ENCODE measurements at places on chromosomes 1 and 21.
A peak's percentile ranks its signal among the peaks of the same experiment; 100 is the strongest.

DNA sequence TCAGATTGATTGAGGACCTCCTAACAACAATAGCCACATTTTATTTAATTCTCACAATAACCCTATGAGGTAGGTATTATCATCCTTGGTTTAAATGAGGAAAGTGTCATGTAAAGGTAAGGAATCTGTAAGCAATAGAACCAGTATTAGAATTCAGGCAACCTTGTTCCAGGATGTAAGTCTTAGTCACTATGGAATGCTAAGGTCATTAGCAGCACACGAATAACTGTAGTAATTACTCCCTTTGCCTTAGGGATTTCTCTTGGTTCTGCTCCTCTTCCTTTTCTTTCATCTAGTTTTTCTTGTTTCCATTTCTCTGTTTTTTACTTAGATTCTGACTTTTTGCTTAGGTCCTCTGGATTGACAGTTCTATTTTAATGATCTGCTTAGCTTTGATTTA is 23.1 kb upstream of the ATP6V1G3 start:
- DNase-seq, result no peak

- DNase-seq, result no peak
These were observed 178.5 kb downstream of the ZC3H11B start for GRCh38 chr1:219434285-219434922.

GRCh38 chr1:171433451-171433850 is 51.9 kb upstream of the PRRC2C start:
- no peak for DNase-seq

- DNase-seq, result no peak
These were observed 3.2 kb upstream of the TTLL10 start for GRCh38 chr1:1170215-1171091.

DNA sequence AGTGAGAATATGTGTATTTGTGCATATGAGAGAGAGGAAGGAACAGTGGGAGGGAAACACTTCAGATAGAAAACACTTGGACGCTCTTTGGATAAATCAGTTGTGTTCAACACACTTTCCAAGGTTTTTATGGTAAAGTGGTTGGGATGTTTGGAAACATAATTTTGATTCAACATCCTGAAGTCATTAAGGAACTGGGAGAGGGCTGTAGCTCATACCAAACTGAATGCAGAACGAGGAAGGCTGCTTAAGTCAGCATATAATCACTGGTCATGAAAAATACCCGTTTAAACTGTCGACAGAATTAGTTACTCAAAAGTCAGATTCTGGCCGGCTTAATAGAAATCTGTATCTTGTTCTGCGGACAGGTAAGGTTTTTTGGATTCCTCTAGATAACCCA is 14.9 kb downstream of the LIX1L start:
- no peak for DNase-seq

- DNase-seq, result no peak
These were observed 642.7 kb downstream of the NPHP4 start for GRCh38 chr1:5349526-5349925.

DNA sequence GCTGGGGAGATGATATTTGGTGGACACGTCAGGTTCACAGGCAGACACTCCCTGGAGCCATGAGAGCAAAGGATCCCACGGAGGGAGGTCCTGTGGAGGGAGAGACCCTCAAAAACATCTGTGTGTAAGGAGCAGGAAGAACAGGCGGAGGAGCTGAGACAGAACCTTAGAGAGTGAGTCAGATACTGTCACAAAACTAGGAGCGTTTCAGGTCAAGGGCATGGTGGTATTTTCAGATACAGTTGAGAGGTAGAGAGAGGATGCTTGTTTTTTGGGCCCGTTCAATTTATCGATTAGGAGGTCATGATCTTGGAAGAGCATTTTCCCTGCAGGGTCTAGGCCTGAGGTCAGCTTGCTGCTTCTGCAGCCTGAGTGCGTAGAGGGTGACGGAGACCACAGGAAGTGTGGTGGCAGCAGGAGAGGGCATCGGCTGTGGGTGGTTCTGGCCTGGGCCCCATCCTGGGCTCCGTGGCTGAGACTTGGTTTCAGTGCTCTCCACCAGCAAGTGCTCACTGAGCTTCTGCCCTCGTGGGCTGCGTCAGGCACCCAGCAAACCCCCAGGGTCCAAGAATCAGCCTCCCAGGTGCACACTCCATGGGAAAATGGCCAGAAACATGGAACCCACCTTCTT is 39.9 kb downstream of the SPSB1 start:
- DNase-seq, result no peak

DNA sequence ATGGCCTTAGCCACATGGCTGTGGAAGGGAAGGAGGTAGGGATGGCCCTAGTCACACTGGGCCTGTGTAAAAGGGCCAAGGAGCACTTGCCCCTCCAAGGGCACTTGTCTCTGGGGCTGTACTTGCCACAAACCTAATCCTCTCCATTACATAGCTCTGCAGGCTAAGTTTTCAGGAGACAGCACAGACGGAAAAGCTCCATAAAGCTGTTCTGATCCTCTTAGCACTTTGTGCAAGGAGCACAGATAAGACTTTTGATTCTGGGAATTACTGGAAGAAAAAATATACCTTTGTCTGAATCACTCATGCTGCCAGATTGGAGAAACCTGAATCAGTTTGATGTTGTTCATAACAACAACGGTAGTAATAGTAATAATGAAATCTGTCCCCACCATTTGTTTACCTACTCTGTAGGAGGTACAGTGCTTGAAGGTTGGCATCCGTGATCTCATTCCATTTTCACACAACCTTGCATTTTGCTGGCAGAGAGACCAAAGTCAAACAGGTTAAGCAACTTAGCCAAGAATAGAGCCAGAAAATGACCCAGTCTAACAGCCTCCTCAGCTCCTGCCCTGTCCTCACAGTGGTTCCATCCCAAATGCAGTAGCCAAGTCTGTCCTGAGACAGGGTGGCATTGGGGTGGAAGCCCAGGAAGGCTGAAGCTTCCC is 207.1 kb downstream of the ROR1 start:
- no peak for DNase-seq

GRCh38 chr1:44010935-44011471 is 19.6 kb downstream of the CCDC24 start:
- no peak for DNase-seq

DNA sequence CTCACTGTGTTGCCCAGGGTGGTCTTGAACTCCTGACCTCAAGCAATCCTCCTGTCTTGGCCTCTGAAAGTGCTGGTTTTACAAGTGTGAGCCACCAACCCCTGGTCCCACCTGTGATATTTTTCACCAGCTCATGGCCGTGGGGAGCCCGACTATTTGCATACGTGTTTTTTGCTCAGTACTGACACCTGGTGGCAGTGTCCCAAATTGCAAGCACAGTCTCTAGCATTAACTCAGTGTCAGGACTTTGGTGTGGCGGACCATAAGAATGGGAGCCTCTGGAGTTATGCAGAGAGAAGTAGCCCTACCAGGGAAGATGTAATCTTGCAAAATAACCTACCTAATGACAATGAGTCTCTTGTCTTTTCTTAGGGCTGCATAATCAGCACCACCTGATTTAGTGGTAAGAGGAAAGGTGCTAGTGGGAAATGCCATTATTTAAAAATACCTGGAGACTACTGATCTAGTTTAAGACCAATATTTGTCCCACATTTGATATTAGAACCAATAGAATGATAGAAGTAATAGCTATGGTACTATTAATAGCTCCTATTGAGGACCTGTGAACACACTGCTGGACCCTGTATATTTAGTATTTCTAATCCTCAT is 305.4 kb downstream of the DISC1 start:
- peak; percentile 20 for DNase-seq

GRCh38 chr1:195909061-195909460 is 699.2 kb downstream of the KCNT2 start:
- DNase-seq, result no peak

- DNase-seq, result no peak
These were observed 11.7 kb downstream of the ST3GAL3 start for GRCh38 chr1:43719063-43719462.

GRCh38 chr1:89312572-89312971 is 39.9 kb upstream of the GBP5 start:
- no peak for DNase-seq

DNA sequence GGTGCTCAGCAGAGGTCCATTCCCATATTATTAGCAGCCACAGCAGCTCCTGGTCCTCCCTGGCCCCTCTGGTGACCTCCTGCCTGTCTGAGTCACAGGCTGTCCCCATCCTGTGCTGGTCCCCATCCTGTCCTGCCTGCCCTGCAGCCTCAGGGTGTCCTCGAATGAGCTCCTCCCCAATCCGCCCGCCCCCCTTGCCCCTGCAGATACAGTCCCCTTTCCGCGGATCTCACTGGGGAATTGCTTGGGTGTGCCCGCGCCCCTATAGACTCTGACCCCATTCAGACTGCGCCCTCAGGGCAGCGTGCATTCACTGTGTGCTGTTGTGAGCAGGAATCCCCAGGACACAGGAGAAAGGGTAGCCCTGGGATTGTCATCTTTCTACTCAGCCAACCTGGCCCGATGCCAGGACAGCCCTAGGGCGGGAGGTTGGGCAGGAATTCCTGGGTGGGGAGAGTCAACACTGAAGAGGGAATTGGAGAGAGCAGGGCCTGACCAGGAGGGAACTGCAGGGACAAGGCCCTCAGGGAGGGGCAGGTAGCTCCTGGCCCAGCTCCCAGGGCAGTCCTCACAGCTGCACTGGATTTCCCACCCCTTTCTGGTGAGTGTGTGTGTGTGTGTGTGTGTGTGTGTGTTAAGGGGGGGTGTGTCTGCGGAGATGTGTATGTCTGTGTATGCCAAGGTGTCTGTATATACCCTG is 1.1 kb upstream of the GUCA2A start:
- no peak for DNase-seq

DNA sequence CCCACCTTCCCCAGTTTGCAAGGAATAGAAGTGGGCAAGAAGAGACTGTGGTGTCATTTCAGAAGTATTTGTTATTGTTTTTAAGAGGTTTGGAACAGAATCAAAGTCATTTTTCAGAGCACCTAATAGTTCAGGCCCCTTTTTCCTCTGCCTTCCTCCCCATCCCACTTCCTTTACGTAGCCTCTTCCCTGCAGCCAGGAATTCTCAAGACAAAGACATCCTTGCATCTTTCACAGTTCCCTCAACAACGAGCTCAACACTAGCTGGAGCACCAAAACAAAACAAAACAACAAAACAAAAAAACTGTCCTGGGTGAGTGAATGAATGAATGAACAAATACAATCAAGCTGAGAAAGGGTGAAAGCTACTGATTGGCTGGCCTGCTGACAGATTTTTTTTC is 7.0 kb downstream of the PALMD start:
- DNase-seq, result no peak
